Naive thymus-derived CD8-positive, alpha-beta T cell (primary cell): ENCODE measurements at places on chromosomes 4 and X. TPM values are rescaled to one million over a fixed set of nuclear protein-coding genes. Genes with fewer than 3 reads are reported as not detected.
A peak's percentile ranks its signal among the peaks of the same experiment; 100 is the strongest.

TNIP3 gene
- polyA plus RNA-seq = 1.1 TPM

IQSEC2 gene
- polyA plus RNA-seq = 0.17 TPM

GRCh38 chrX:40772290-40772689 lies 36.9 kb upstream of the MED14 start:
- DNase-seq = no peak

DNA sequence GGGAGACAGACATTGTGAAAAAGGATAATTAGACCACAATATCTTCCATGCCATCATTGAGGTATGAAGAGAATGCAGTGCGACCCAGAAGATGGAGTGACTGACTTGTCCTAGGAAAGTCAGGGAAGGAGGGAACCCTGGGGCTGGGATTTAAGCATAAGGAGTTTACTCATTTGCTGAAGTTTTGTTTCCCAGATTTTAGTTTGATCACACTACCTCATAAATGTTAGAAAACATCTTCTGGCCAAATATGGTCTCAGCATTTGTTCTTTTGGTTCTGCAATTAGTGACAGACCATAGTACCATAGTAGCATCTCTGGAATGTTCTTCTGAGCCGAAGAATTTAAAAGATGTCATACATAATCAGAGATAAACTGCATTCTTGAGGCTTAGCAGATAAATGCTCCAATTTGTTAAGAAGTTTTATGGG lies 96.5 kb upstream of the PGRMC2 start:
- no peak for DNase-seq

- DNase-seq = no peak
Observed at GRCh38 chr4:158863296-158863695, 94.5 kb downstream of the FNIP2 start.

GRCh38 chr4:136709897-136710296 lies 822.4 kb downstream of the PCDH18 start:
- no peak for DNase-seq

- no peak for DNase-seq
Observed at GRCh38 chr4:62191451-62192240, 991.5 kb downstream of the ADGRL3 start.

DNA sequence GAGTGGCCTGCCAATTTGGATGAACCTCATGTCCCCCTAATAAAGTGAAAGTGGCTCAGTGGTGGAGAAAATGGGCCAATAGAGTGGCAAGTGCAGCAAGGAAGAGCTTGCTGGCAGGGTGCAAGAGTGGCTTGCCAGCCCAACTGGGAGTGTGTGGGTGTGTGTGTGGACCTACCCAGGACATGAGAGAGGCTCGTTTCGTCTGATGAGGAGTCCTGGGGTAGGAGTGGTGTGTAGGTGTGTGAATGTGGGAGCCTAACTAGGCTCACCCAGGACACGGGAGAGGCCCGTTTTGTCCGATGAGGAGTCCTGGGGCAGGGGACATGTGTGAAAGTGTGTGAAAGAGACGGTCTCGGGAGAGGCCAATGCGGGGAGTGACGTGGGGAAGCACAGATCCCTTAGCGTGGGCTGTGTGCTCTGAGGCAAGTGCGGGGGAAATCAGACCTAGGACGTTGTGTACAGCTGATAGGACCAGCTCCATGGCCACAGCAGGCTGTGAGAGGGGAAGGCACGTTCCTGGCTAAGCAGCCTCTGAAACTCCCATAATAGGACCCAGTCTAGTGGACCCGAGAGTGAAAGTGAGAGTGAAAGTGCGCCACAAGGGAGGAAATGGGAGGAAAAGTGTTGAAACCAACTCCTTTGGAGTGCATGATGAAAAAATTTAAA lies 5.3 kb downstream of the GAGE10 start:
- peak; percentile 44 for DNase-seq
